Renal pelvis (tissue), 12 donors: ENCODE measurements at places on chromosomes 6 and 20. TPM values are rescaled to one million over a fixed set of nuclear protein-coding genes. Genes with fewer than 3 reads are reported as not detected.

The CGA gene
- not detected for polyA plus RNA-seq

The NNAT gene
- polyA plus RNA-seq: 125 TPM

DNA sequence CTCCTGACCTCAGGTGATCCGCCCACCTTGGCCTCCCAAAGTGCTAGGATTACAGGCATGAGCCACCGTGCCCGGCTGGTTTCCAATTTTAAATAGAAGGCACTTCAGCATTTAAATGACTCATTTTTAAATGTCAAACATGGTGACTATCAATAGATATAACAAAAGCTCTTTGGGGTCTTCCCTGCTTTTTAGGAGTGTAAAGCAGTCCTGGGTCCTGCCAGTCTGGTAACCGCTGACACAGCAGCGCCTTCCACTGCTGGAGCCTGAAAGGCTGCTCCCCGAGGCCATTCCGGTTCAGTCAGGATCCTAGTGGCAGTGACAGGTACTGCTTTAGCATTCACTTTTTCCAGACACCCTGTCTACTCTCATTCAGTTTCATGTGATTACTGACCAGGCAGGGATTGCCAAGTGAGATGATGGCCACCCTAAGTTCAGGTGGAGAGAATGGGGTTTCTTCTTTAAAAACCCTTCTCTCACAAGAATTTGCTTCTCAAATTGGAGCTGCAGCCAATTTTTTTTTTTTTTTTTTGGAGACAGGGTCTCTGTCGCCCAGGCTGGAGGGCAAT is 5.1 kb downstream of the DIDO1 start:
- no peak for DNase-seq

DNA sequence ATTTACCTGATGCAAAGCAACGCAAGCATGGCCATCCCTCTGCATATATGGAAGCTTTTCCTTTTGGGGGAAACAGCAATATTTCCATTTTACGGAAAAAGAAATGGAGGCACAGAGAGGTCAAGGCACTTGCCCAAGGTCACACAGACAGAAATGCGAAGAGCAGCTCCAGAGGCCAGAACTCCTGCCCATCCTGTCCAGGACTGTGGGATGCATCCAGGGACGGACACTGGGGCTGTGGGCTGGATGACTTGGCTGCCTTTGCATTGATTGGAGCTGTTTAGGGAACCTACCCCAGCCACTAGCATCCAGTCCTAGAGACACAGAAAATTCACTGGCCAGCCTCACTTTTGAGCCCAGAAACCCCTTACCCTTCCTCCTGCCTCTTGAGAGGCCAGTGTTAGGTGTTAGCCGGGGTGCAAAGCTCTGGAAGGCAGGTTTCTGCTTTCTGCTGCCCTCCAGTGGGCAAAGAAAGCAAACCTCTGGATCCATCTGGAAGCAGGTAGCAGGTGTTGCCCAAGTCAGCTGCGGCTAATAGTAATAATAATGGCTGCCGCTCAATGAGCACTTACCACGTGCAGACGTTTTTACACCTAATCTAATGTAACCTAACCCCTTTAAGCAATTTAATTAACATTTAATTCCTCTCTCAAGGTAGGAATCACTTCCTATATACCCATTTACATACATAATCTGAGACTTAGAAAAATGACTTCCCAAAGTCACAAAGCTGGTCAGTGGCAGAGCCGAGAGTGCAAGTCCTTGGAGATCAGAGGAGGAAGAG is 31.7 kb upstream of the CCN5 start:
- DNase-seq: peak; percentile 55

DNA sequence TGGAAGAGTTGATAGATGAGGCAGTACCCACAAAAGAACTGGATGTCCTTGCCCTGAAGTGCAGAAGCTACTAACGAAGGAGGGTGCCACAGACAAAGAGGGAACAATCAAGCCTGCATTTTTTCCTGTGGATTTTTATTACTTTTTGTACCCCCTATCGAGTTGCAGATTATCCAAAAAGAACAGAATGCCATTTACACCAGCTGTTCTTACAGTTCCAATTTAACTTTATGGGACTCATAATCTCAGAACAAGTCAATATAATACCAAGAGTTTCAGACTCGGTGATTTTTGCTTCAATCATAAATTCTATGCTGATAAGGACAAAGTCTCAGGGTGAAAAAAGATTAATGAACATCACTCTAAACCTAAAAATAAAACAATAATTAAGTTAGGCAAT is 4.0 kb upstream of the CNKSR3 start:
- DNase-seq: no peak

DNA sequence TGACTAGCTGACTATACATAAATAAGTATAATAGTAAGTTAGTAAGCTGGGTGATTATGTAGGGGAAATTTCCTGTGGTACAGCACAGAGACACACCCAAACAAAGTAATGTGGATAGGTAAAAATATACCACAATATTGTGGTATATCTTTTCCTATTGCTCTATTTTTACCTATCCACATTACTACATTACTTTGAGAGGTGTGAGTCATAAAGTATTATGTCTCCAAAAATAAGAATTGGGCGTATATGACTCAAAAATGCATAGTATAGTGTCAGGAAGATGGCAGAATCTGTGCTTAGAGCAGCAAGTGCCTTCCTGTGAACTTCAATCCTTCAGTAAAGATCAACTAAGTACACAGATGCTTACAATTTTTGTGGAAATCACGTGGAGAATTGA is 2.7 kb upstream of the SIRPG start:
- DNase-seq: no peak

DNA sequence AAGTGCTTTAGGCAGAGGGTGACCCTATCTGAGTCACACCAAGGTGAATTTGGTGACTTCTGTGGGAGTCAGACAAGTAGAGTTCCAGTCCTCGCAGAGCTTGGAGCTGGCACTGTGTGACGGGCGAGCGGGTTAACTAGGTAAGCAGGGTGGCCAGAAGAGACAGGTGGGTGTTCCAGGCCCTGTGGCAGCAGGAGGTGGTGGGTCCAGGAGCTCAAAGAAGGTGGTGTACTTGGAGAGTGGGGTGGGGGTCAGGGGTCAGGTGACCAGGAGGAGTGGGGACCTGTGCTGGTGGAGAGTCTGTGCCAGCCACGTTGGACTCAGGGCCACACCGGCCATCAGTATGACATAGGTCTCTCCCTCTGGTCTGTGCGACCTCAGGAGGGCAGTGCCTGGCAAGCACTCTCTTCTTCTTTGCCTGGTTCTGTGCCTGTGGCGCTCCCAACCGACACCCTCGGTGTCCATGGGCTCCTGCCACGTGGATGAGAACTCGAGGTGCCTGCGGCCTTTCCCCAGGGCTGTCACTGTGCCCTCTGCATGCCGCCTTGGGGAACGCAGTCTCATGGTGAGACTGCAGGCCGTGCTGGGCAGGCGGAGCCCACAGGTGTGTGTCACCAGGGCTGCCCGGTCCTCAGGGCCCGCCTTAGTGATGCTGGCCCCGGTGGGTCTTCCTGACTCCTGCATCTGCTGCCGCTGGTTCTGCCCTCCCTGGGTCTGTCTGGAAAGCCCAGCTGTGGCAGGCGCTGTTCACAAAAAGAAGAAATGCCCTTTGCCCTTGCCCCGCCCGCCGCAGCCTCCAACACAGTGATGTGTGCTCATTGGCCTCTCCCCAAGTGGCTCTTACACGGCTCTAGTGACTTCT is 1.6 kb downstream of the MRGBP start:
- DNase-seq: no peak

- DNase-seq: no peak
Measured at GRCh38 chr20:60211618-60212463, 253.6 kb downstream of the CDH26 start.

The DNPH1 gene
- polyA plus RNA-seq: 104 TPM

DNA sequence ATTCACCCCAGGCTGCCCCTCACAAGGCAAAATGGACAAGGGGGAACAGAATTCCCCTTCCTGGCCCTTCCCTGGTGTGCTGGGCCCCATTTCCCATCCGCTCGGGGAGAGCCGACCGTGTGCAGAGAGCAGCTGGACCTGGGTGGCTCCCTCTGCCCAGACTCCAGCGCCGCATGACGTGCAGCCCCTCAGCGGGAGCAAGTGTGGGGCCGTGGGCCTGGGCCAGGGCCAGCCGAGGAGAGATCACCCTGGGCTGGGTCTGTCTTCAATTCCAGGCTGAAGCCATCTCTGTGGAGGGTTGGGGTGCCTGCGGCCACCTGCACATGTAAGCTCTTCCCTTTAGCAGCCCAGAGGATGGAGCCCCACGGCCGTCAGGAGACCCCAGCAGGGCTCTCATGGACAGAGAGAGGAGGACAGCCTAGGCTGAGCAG is 241.8 kb downstream of the TTLL2 start:
- no peak for DNase-seq

GRCh38 chr20:38479596-38479995 is 7.0 kb downstream of the RALGAPB start:
- no peak for DNase-seq

The FRK gene
- polyA plus RNA-seq: 5.9 TPM

GRCh38 chr6:21414065-21414464 is 179.5 kb upstream of the SOX4 start:
- DNase-seq: no peak

GRCh38 chr6:37369321-37370201 is 15.8 kb downstream of the RNF8 start:
- no peak for DNase-seq

The MATN4 gene
- 0.21 TPM for polyA plus RNA-seq

The ZNF335 gene
- 15.6 TPM for polyA plus RNA-seq

DNA sequence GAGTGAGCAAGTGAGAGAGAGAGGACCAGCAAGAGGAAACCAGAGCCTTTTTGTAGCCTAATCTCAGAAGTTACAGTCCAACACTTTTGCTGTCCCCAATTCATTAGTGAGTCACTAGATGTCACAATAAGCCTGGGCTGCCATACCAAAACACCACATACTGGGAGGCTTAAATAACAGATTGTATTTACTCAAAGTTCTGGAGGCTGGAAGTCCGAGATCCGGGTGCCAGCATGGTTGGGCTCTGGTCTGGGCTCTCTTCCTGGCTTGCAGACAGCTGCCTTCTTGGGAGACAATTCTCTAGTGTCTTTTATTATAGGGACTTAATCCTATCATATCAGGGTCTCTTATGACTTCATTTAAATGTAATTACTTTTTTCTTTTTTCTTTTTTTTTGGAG is 50.7 kb upstream of the FERMT1 start:
- no peak for DNase-seq

The DSP gene
- 94.7 TPM for polyA plus RNA-seq

The WASF1 gene
- polyA plus RNA-seq: 44.0 TPM

GRCh38 chr6:48994811-48995210 is 468.2 kb downstream of the MMUT start:
- DNase-seq: no peak

- no peak for DNase-seq
Measured at GRCh38 chr6:167302796-167303195, 11.7 kb downstream of the UNC93A start.

DNA sequence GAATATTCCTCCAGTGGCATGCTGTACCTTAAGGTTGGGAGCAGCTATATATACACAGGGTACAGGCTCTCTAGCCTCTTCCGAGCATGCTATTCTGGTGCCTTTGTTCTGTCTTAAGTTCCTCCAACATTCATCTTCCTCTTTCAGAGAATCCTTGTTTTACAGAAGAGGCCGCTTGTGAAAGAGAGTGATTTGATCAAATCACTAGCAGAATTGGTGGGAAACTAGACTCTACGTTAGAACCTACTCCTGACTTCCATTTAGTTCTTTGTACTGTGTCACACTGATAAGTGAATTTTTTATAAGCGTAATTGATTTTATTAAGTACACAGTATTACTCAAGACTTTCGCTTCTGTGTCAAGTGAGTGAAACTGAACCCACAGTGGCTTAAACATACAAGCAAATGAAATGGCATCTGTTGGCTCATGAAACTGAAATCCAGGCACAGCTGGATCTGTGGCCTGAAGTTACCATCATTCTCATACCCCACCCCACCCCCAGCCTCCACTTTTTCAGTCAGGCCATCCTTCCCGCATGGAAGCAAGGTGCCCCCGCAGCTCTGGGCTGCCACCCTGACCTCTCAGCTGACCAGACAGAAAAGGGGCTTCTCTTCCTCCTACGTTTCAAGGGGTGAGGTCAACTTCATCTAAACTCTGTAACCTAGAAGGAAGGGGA is 102.3 kb downstream of the RPP40 start:
- DNase-seq: no peak

- no peak for DNase-seq
Measured at GRCh38 chr20:19981031-19981451, 36.1 kb upstream of the NAA20 start.

DNA sequence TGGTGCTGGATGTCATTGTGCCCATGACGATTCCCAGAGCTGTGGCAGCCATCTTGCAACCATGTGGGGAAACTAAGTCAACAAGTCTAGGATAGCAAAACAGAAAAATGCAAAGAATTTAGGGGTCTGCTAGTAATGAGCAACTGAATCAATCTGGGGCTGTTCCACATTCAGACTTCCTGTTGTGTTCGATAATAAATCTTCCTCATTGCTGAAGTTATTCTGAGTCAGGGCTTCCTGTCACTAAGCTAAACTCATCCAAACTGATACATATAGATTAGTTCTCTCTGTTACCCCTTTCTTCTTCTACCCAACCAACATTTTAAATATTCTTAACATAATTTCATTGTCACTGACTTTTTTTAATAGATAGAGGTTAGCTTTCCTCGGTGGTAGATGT is 205.9 kb downstream of the HACE1 start:
- DNase-seq: no peak

DNA sequence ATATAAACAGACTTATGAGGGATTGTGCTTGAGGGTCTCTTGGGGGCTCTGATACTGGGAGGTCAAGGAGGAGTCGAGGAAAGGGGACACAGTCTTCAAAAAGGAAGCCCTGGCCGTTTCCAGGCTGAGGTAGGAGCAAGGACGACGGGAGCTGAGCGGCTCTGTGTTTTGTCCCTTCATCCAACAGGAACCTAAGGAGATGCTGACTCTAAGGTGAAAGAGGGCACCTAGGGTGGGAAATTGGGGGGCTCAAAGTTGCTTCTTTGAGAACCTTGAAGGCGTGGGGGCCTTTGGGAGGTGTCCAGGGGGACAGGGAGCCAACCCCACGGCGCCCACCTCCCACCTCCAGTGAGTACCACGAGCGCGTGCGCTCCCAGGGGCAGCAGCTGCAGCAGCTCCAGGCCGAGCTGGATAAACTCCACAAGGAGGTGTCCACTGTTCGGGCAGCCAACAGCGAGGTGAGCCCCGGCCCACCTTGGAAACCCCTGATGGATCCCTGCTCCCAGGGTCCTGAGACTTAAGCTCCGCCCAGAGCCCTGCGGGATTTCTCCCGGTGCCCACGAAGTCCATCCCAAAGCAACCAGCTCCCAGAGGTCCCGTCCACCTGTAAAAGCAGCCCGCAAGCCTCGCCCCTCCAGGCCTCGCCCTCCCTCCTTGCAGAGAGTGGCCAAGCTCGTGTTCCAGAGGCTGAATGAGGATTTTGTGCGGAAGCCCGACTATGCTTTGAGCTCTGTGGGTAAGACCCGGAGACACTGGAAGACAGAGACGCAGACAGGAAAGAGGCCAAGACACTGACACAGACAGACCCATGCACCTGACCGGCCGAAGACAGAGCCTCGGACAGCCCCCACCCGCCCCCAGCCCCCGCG is 2.9 kb downstream of the SPAG4 start:
- DNase-seq: peak; percentile 11

- DNase-seq: peak; percentile 31
Measured at GRCh38 chr20:52923123-52923937, 48.8 kb upstream of the TSHZ2 start.
